Pericardium fibroblast (primary cell): ENCODE measurements at places on chromosomes 1 and 21. TPM values are rescaled to one million over a fixed set of nuclear protein-coding genes. Genes with fewer than 3 reads are reported as not detected.

The KCNH1 gene
- total RNA-seq: not detected in 2 replicates

The GFI1 gene
- 0.34 TPM in 1 of 2 replicates, not detected in the other for total RNA-seq

The PLEKHM2 gene
- total RNA-seq: 37.3 and 40.0 TPM in 2 replicates

The CFAP74 gene
- total RNA-seq: not detected in 2 replicates

The NID1 gene
- 323 and 678 TPM in 2 replicates for total RNA-seq

The S100A8 gene
- not detected in 2 replicates for total RNA-seq

The RHBG gene
- total RNA-seq: not detected in 2 replicates

The RRP1 gene
- 11.3 and 19.2 TPM in 2 replicates for total RNA-seq

The MATN1 gene
- under 0.01 and 0.23 TPM in 2 replicates for total RNA-seq

The ST6GALNAC5 gene
- total RNA-seq: 3.8 and 6.7 TPM in 2 replicates

The OXCT2 gene
- total RNA-seq: 0.09 and 1.3 TPM in 2 replicates

The GSTM3 gene
- 78.7 and 143 TPM in 2 replicates for total RNA-seq

The C1orf105 gene
- not detected in 2 replicates for total RNA-seq

The FASLG gene
- not detected in 2 replicates for total RNA-seq

The INAVA gene
- total RNA-seq: 0.82 TPM in 1 of 2 replicates, not detected in the other

The TPTE gene
- total RNA-seq: not detected in 2 replicates

The HHIPL2 gene
- total RNA-seq: under 0.01 TPM in 1 of 2 replicates, not detected in the other

The ZNF683 gene
- not detected in 2 replicates for total RNA-seq

The PDXK gene
- total RNA-seq: 62.1 and 113 TPM in 2 replicates

The HCRTR1 gene
- total RNA-seq: 0.70 TPM in 1 of 2 replicates, not detected in the other

The VWA5B1 gene
- total RNA-seq: not detected in 2 replicates

The PRAMEF25 gene
- total RNA-seq: not detected in 2 replicates

The RAB25 gene
- not detected in 2 replicates for total RNA-seq

The NKAIN1 gene
- total RNA-seq: 0.35 and 0.43 TPM in 2 replicates

The MNDA gene
- not detected in 2 replicates for total RNA-seq

The COL8A2 gene
- 9.4 and 21.4 TPM in 2 replicates for total RNA-seq

The FCRL2 gene
- not detected in 2 replicates for total RNA-seq

The MIXL1 gene
- total RNA-seq: not detected in 2 replicates

The TEKT2 gene
- not detected in 2 replicates for total RNA-seq

The FCRL5 gene
- not detected in 2 replicates for total RNA-seq
